Stimulated activated CD4-positive, alpha-beta T cell treated with anti-CD3 and anti-CD28 coated beads, Interleukin-1b, Interleukin-23, amount 100 ng/mL, for 48 hours (primary cell): ENCODE measurements at places on chromosomes 5 and 9.

DNA sequence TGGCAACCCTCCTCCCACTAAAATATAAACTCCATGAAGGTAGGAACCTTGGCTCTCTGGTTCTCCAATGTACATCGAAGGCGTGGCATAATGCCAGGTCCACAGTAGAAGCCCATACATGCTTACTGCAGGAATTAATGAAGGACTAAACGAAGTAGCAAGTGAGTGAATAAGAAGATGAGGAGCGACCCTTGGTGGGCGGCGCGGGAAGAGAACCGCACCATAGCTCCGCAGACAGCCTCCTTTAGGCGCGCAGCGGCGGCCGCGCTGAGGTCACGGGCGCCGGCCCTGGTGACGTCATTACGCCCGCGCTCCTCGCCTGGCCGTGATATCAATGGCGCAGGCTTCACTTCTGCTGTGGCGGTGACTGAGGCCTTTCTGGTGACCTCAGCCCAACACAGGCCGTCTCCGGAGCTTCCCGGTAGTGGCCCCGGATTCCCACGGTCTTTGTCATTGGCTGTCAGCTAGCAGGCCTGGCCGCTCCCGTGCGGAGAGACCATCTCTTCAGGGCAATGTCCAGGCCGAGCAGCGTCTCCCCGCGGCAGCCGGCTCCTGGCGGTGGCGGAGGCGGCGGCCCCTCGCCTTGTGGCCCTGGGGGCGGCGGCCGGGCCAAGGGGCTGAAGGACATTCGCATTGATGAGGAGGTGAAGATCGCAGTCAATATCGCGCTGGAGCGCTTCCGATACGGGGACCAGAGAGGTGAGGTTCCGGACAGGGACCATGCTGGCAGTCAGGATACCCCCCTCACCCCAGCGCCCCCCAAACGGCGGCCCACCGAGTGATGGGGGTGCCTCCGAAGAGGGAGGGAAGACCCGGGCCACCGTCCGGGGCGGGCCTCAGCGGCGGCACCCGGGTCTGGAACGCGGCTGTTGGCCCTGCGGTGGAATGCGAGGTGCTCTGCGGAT lies at the start of gene YTHDC2:
TSS of gene YTHDC2 (plus strand) at position 311 of the 905 bp plus-strand sequence. CDS start at position 513, 202 bp downstream.
- peak; percentile 90 for DNase-seq

DNA sequence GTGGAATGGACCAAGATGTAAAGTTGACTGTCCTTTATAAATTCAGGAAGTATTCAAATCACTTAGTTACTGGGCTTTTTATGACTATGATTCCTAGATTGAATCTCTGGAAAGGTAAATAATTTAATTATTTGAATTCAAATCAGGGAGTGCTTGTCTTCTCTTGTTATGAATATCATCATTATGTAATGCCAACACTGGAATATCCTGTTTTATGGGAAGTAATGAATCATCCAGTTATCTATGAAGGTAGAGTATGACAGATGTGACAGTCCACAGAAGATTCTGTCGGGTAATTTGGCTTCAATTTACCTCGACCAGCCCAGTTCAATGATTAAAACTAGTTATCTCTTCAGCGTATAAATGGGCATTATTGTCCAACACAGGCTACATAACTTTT lies 141.0 kb upstream of the NUDT12 start:
- no peak for DNase-seq

DNA sequence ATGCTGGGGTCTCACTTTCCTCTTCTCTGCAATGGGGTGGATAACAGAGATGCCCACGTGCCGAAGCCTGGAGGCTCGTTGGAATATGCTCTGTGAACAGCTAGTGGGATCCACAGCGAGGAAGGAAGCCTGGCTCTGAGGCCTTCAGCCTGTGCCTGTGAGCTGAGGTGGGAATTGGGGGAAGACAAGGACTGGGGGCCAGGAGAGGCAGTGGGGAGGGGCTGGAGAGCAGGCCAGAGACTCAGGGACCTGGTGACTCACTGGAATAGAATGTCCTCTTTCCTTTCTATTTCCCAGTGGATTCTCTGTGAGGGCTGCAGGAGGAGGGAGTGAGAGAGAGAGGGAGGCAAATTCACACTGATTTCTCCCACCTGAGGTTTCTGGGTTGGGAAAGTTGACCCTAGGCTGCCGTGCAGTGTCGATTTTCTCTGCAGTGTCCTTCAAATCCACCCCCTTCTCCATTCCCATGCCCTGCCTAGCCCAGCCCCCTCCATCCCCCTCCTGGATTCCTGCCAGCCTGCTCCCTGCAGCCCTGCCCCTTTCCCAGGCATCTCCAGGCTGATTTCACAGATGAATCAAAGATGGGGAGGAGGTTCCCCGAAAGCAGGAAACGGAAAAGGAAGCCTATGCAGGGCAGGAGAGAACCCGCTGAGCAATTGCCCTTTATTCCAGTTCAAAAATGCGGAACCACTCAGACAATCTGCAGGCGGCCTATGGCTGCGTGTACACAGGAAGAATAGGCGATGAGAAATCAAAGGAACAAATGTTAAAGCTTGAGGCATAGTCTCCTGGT lies 1.4 kb upstream of the SPAAR start:
- DNase-seq, result no peak

DNA sequence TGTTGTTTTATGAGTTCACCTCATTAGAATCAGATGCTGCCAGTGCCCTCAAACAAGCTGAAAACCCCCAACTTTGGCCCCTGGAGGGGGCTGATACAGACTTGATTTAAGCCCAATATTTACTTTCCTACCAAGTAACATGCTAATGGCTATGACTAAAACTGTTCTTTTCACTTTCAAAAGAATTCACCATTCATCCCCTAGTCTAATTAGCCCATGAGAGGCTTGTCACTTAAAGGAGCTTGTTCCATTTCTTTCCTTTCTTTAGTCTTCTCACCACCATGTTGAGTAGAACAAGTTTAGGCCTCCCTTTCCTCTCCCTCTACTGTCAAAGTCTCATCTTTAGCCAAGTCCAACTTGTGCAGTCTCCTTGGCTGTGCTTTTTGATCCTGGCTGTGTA lies 50.4 kb downstream of the EPB41L4B start:
- no peak for DNase-seq
